NCI-H1436 (cell line): ENCODE measurements at places on chromosomes 1 and 21.
A peak's percentile ranks its signal among the peaks of the same experiment; 100 is the strongest.

GRCh38 chr1:35611655-35612054, 29.7 kb downstream of the PSMB2 start:
- DNase-seq, result no peak

- no peak for DNase-seq
These were observed 54.5 kb upstream of the PPM1J start for GRCh38 chr1:112769611-112770010.

DNA sequence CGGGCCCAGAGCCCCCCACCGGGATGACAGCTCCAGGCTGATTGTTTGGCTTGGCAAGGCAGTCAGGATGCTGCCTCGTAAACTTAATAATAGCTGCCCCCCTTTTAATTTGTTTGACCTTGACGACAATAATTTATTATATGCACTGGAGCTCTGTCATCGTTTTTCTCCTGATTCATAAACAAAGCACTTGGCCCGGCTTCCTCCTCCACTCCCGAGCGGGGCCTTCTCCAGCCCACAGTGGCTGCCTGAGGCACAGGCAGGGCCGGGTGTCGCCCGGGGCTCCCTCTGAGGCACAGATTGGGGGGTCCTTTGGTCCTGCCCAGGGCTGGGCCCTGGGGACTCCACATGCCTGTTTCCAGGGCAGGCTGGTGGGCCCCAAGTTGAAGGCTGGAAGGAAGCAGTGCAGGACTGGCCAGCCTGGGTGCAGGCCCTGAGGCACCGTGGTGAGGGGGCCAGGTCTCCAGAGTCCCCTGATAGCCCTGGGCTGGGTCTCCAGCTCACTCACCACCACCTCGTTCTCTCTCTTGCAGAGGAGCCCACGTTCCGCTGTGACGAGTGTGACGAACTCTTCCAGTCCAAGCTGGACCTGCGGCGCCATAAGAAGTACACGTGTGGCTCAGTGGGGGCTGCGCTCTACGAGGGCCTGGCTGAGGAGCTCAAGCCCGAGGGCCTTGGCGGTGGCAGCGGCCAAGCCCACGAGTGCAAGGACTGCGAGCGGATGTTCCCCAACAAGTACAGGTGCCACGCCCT, 52.0 kb upstream of the ARHGEF16 start:
- no peak for DNase-seq

- no peak for DNase-seq
These were observed 108.6 kb downstream of the SIM2 start for GRCh38 chr21:36807422-36807928.

DNA sequence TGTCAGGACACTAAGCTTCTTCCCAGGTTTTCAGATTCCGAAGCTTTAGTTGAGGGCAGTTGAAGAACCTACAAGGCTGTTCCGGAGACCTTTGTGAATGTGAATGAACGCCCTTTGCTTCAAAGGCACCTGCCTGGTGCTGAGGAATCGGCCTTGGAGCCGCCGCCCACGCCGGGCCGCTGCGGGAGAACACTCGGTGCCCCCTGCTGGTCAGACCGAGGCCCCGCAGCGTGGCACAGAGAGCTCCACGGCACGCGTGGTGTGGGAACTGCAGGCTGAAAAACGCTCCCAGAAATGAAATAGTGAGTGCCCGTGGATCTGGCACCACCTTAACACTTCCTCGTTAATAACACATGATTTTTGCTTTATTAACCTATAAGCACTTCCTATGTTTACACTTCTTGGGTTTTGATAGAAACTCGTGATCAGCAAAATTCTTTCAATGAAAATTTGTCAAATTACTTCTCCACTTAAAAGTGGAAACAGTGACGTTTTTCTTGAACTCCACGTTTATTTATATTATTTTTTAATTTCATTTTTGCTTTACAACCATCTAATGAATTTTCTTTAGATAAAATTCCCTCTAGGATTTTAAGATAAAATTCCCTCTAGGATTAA, 460.6 kb downstream of the DSCAM start:
- DNase-seq, result no peak

DNA sequence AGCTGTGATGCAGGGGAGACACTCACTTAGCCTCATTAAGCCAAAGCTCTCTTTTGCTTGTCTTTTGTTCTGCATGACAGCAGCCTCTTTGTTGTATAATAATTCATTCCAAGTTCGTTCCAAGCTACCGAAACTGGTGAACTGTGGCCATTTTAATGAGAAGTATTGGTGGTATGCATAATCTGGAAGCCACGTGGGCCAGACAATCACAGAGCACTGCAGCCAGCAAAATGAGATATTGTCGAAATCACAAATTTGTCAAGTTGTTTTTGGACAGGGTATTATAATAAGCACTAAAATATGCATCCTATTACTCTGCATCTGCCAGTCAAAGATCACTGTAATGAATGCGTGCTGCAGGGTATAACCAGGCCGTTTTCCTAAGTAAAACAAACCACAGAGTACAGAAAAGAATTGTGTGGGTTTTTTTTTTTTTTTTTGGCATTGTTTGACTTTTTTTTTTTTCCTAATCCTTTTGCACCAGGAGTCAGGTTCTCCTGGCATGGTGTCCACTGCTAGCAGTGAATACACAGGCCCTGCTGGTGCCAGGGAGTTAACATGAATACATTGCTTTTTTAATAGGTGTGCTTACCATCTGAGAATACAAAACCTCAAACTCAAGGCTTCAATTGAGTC, 423.9 kb downstream of the PTBP2 start:
- peak; percentile 10 for DNase-seq

GRCh38 chr1:234123867-234124266, 219.4 kb downstream of the SLC35F3 start:
- DNase-seq, result no peak

DNA sequence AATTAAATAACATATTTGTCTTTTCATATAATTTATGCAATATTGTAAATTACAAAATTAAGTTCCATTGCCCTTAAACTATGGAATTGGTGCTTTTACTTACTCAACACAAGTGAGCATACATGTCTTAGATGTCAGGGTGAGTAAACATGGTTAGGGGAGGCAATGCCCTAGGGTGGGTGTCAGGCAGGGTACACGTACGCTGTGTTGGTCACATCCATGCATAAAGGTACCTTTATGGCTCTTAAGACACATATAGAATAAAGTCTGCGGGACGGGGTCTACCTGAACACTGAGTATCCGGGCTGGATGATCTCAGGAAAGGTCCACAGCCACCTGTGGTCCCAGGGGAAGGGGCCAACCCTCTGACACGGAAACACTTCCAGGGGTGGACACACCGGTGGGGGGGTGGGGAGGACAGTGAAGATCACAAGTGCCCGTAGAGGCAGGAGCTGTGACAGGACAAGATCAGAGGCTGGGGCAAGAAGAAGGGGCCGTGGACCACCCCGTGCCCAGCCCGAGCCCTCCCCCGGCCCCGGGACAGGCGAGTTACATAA, 720 bp downstream of the LIN9 start:
- DNase-seq, result peak; percentile 49

GRCh38 chr1:90580176-90580575, 136.9 kb downstream of the BARHL2 start:
- peak; percentile 18 for DNase-seq

DNA sequence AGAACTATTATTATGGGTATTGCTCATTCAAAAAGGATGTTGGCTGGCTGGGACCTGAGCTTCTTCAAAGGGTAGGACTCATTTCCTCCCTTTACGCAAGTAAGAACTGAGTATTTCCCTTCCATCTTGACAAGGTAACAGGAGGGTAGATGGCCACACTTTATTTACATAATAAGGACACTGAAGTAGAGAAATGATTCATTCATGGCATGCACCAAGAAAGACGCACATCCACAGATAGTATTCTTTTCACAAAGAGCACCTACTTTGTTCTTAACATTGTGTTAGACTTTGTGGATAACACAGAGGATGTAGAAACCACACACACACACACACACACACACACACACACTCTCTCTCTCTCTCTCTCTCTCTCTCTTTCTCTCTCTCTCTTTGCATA, 82.9 kb downstream of the FAM78B start:
- no peak for DNase-seq

DNA sequence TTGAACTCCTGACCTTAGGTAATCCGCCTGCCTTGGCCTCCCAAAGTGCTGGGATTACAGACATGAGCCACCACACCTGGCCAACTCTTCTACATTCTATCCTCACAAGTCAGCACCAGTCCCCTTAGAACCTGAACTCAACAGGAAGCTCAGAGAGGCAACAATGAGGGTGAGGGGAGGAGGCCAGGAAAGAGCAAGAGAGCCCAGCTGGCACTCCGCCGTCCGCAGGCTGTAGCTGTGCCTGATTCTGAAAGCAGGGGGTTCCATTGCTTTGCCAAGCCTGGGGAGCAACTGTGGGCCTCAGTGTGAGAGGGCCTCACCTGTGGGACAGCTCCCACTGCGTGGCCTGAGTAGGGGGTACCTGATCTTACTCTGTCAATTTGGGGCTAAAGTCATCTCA, 18.7 kb downstream of the STK40 start:
- no peak for DNase-seq

DNA sequence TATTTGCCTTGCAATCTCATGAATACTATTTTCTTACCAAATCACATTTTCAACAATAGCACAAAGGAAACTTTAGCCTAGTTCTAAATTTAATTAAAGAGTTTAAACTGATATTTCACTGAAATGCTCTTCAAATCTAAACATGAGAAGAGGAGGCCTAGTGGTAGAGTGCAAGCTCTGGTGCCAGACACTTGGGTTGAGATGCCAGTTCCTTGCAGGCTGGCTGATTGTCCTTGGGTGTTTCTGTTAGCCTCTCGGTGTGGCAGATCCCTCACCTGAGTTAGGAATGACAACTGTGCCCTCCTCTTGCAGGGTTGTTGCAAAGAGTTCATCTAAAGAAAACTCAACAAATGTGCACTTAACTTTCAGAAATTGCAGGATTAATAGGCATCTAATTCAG, 12.5 kb downstream of the ZBTB21 start:
- no peak for DNase-seq

- DNase-seq, result no peak
These were observed 34.8 kb upstream of the GREM2 start for GRCh38 chr1:240646571-240647240.

- no peak for DNase-seq
These were observed 23.6 kb downstream of the IFFO2 start for GRCh38 chr1:18932879-18933278.

DNA sequence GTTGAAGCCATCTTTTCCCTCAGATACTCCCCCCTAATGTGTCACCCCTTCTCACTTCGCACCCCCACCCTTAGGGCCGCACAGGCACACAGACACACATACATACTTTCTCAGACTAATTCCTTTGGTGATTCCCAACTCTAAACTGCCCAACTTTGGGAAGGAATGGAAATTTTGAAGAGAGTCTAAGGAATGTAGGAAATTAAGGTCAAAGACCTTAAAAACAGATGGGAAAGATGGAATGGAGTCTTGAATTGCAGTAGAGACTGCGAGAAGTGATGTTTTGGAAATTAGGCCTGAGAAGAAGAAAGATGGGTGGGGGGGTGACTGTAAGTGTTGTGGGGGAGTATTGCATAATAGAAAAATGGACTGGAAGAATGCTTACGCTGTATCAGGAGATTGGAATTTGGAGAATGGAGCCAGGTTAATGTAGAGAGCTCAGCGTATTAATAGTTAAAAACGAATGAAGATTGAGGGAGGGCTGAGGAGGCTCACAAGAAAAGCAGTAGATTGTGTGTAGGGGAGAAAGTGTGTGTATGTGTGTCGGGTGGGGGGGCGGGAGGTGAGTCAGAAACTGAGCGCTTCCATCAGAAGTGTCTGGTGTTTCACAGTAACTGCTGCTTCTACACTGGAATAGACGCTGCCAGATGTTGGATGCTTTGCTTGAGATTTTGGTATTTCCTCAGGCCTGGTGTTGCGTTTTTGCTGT, 1.7 kb downstream of the PIP5K1A start:
- no peak for DNase-seq

DNA sequence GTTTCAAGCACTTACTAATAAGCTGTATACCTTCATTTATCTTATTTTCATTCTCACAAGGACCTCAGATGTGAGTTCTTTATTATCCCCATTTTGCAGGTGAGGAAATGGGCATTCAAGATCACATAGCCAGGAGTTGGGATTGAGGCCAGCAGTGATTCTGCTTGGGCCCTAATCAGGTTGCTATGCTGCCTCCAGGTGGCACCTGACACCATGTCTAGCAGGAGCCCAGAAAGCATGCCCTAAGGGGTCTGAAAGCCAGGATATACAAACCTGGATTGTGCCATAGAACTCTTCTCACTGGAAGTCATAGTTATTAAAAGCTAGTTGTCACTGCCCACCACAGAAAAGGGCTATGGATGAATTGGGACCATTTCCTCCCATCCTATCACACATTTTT, 61.1 kb downstream of the FYB2 start:
- peak; percentile 2 for DNase-seq

DNA sequence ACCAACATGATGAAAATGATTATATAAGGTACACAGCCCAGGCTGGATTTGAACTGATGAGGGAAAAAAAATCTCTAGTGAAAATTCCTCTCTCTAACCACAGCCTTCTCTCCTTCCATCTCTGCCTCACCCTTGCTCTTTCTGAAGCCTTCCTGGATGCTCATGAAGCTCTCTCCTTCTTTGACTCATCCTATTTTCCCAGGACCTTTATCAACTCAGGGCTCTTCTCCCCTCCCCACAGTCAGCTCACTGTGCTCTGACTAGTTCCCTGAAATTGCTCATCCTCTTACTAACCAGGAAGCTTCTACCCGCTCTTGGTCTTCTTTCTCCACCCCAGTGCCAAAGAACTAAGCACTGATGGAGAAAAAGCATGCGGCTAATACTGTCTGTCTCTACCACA, 46.4 kb upstream of the ERG start:
- DNase-seq, result no peak

GRCh38 chr21:26506956-26507355, 66.1 kb downstream of the CYYR1 start:
- DNase-seq, result no peak

DNA sequence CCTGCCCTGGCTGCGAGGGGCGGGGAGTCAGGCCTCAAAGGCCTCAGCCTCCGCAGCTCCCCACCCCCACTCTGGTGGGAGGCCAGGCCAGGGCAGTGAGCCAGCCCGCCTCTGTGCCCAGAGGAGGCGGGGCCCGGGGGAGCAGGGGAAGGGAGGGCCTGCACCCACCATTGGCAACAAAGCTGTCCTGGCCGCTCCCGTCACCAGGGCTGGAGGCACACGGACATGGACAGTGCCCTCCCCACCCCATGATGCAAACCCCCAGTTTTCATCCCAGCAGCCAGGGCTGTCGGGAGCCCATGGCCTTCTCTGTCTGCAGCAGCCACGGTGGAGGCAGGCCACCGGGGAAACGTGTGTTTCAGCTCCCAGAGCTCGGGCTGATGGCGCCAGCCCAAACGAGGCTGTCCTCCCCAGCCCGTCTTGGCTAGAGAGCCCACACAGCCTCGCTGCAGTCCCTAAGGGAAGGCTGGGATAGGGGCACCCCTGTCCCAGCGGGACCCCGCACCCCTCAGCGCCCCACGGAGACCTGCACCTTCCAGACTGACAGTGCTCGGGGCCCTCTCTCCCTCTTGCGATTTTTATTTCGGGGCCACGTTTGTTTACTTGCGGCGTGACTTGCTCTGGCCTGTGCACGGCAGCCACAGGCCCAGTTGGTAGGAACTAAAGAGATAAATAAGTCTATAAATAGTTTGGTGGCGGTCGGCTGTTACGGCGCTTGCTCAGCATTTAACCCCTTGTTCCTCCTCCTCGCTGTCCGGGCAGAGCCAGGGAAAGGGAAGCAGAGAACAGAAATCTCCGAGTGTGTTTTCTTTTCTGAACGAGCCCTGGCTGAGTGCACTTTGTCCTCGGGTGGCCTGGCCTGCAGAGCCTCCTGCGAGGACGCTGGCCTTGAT, 101.8 kb downstream of the PRDM16 start:
- peak; percentile 80 for DNase-seq
